Fibroblast of skin of abdomen (primary cell): ENCODE measurements at places on chromosomes 7 and 10.
A peak's percentile ranks its signal among the peaks of the same experiment; 100 is the strongest.

DNA sequence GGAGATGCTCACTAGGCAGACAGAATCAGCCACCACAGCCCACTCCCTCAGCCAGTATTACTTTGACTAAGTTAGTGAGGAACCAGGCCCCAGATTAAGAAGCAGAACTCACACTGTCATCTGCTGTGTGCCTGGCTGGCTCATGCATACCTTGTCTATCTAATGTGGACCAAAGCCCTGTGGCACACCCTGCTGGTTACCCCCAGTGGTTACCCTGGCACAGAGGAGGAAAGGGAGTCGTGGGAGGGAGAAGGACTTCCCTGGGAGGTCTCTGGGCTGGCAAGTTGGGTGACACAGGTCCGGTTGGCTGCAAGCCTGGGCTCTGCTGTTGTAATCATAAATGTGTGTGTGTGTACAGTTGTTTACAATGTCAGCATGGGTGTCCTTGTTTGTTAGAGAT is 7.5 kb upstream of the SH2D4B start:
- DNase-seq, result no peak

DNA sequence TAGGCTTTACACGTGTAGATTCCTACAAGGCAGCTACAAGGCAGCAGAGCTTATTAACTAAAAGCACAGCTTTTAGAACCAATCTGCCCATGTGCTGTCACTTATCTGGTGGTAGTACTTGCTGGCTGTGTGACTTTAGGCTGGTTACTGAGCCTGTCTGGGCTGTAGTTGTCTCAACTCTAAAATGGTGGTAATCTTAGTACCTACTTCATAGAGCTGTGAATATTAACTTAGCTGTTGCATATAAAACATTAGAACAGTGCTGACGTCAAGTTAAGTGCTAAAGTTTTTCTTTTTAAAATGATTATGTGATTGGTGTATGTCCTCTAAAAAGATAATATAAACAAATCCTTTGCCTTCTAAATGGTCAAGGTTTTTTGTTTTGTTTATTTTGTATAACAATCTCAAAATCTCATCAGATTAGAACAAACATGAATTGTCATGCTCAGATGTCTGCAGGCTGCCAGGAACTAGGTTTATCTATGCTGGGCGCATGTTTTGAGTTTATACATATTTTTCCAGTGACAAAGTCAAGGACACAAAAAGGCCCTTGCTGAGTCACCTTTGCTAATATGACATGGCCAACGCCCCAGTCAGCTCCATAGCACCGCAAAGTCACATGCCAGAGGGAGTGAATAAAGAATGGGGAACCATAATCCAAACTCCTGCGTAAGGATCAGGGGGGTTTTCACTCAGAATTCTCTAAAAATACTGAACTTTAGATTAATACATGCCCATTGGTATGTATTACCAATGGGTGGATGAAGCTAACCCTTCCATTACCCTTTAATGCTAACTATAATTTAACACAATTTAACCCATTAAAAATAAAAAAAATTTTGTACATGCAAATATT is 39.8 kb upstream of the ARL4A start:
- peak; percentile 37 for DNase-seq

DNA sequence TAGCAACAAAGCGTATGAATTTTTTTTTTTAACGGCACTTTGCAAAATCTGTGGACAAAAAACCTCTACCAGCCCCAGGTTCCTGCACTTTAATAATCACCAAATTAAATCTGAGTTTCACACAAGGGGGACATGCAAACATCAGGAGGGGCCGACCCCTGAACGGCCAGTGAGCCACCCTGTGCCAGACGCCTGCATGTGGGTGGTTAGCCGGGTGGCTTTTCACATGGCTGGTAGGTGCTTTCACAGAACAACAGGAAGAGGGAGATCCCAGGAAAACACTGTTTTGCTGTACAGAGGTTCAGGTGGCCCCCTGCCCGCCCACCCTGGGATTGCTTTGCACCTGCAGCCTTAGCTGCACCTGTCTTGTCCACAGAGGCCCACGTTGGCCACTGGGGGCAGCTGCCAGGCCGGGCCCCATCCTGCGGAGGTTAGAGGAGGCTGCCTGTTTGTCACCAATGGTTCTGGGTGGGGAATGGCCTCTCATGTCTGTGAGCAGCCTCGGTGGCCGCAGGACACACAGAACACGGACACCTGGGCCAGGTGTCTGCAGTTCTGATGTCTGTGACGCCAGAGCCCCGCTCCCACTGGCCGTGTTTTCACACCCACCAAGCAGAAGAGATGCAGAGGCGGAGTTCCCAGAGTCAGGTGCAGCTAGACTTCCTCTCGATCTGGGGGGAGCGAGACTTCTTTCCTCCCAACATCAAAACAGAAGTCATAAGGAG is 107.7 kb downstream of the FAM53B start:
- no peak for DNase-seq

DNA sequence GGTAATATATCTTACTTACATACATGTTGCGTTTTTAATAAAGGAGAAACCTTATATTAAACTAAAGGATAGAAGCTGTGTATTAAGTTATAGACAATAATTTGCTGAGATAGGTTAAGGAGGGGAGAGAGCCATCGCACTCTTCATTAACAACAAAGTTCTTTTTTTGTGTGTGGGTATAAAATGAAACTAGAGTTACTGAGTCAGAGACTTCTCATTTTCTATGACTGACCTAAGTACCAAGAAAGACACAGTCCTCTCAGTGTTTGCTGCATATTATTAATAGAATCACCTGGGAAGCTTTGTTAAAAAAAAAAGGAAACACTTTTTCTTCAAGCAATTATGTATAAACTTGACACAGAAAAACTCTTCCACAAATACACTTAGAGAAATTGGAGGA is 31.4 kb downstream of the FEZF1 start:
- DNase-seq, result no peak

DNA sequence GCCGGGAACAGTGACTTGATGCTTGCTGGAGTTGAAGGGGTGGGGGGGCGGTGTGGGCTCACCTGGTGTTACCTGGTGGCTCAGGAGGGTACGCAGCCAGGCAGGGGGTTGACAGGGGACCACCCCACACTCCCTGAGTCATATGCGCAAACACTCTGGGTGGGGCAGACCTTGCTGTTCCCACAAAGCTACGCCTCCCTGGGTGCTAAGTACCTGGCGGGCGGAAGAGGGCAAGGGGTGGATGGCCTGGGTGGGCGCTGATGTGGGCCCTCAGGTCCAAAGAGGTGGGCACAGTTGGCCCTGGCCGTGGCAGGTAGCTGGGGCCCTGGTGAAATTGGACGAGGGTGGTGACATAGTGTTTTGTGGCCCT is 13.9 kb downstream of the STX1A start:
- no peak for DNase-seq

GRCh38 chr7:128407751-128408708 is 1.8 kb downstream of the IMPDH1 start:
- DNase-seq, result no peak
